ENCODE measurements at places on chromosomes 16 and 17.

- DNase-seq = no peak
Observed at GRCh38 chr16:70162041-70162451, 11.5 kb upstream of the CLEC18C start.

DNA sequence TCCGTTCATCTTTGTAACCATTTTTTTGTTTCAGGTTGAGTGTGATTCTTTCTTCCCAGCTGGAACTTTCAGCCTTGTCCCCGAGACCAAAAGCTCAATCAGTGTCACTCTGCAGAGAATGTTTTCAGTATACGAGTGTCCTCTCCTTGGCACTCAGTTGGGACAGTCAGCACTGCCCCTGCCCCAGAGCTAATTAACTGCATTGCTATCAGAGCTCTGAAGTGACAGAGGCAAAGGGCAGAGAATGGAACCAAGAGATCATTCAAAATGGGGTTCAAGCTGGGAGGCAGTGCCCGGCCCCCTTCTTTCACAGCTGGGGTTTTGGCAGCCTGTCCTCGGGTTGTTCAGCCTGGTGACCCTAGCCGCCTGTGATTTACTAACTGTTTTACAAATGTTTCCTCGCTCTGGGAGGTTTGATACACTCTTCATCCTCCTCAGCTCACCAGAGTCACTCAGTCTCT is 195.9 kb upstream of the TBX2 start:
- no peak for DNase-seq

DNA sequence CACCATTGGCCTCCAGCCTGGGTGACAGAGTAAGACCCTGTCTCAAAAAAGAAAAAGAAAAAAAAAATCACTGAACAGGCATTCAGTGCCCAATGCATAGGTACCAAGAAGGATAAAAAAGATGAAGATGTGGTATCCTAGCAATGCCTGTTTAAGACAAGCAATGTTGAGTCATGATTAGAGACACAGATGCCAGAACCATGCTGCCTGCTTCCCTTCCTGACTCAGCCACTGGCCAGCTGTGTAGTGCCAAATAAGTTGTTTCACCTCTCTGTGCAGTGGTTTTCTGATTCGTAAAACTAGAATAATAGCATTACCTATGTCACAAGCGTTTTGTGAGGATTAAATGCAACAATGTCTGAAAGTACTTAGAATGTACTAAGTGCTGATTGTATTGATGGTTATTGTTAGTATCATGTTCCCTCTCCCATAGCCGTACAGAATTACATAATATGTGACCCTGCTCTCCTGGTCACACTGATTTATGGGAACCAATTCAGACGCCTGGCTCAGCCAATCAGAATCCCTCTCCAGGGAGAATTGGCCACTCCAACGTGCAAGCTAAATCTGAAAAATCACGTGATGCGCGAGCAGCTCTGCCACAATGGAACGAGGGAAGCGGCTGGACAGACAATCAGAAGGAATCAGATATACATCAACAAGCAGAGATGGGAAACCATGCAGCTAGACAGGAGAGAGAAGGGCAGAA is 241.9 kb downstream of the SLC39A11 start:
- no peak for DNase-seq

GRCh38 chr17:17680477-17681186 is 626 bp upstream of the RAI1 start:
- no peak for DNase-seq

GRCh38 chr17:8481089-8481488 is 45.4 kb downstream of the NDEL1 start:
- DNase-seq = no peak

DNA sequence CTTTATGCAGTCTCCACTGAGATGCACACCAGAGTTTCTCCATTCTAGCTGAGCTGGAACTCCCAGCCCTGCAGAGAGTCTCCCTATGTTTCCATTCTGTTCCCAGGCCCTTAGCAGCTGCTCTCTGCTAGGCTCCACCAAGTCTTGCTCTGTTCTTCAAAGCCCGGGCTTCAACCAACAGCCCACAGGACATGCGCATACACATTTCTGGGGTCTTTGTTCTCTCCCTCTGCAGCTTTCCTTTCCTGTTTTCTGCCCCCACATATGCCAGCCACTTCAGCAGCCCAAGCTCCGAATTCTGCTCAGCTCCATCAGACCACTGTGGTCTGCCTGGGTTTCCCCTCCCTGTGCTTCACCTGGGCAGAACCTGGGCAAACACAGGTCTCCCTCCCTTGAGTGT is 205.9 kb downstream of the CBLN1 start:
- no peak for DNase-seq

GRCh38 chr17:54153423-54153822 is 330.7 kb downstream of the KIF2B start:
- DNase-seq = no peak

Data from activated gamma-delta T cell (primary cell).